ENCODE measurements at places on chromosomes 16 and 17. TPM values are rescaled to one million over a fixed set of nuclear protein-coding genes. Genes with fewer than 3 reads are reported as not detected.

The GNG13 gene
- total RNA-seq = not detected

The PRAC2 gene
- 0.56 TPM for total RNA-seq

The LPO gene
- not detected for total RNA-seq

The PPY gene
- total RNA-seq = not detected

Measured in SJCRH30 (cell line).